Astrocyte (in vitro differentiated cells and primary cell): ENCODE measurements at places on chromosomes 13 and 19.

DNA sequence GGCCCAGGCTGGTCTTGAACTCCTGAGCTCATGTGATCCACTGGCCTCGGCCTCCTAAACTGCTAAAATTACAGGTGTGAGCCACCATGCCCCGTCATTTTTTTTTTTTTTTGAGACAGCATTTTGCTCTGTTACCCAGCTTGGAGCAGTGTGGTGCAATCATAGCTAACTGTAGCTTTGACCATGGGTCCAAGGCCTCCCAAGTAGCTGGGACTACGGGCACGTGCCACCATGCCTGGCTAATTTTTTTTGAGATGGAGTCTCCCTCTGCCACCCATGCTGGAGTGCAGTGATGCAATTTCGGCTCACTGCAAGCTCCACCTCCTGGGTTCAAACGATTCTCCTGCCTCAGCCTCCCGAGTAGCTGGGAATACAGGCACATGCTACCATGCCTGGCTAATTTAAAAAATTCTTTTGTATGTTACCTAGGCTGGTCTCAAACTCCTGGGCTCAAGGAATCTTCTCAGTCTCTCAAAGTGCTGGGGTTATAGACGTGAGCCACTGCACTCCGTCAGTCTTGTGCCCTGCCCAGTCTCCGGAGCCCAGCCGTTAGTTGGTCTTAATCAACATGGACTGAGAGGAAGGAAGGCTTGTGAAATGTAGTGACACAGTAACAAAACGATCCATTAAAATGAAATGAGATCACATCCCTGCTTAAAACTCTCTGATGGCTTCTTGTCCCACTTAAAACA is 1.4 kb upstream of the LRG1 start:
- no peak overlapping the region for H3K27ac ChIP-seq
- peaks cover 8% of the 10 kb centered on the region for H3K27me3 ChIP-seq
- H3K36me3 ChIP-seq, result no peaks in the 10 kb centered on the region
- no peak for DNase-seq

- no peaks in the 10 kb centered on the region for H3K36me3 ChIP-seq
- H3K27me3 ChIP-seq, result no peaks in the 10 kb centered on the region
- H3K4me3 ChIP-seq, result no peak overlapping the region
- no peaks in the 10 kb centered on the region for H3K4me1 ChIP-seq
- no peak for DNase-seq
Observed at GRCh38 chr13:48492470-48493065, 40.3 kb downstream of the RCBTB2 start.

- H3K27me3 ChIP-seq, result peaks cover 44% of the 10 kb centered on the region
- H3K4me3 ChIP-seq, result no peak overlapping the region
- no peak overlapping the region for H3K27ac ChIP-seq
- no peaks in the 10 kb centered on the region for H3K4me1 ChIP-seq
- H3K36me3 ChIP-seq, result no peaks in the 10 kb centered on the region
- no peak for DNase-seq
Observed at GRCh38 chr13:51229101-51229719, 7.0 kb downstream of the FAM124A start.

DNA sequence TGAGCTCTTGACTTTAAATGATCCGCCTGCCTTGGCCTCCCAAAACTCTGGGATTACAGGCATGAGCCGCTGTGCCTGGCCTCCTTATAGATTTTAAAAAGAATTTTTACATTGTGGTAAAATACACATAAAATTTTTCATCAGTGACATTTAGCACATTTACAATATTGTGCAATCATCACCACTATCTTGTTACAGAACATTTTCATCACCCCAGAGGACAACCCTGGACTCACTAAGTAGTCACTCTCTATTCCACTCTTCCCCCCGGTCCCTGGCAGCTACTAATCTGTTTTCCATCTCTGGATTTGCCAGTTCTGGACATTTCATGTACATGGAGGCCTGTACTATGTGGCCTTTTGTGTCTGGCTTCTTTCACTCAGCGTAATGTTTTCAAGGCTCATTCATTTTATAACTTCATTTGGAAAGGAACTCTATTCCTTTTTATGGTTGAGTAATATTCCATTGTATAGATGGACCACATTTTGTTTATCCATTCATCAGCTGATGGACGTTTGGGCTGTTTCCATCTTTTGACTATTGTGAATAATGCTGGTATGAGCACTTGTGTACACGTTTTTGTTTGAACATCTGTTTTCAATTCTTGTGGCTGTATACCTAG is 19.9 kb downstream of the MEGF8 start:
- no peak for DNase-seq
- no peak overlapping the region for H3K4me3 ChIP-seq
- H3K27me3 ChIP-seq, result no peaks in the 10 kb centered on the region
- H3K36me3 ChIP-seq, result peaks cover 2% of the 10 kb centered on the region
- H3K27ac ChIP-seq, result no peak overlapping the region

GRCh38 chr13:100810481-100810880 is 135.9 kb upstream of the TMTC4 start:
- H3K27me3 ChIP-seq, result peaks cover 10% of the 10 kb centered on the region
- no peaks in the 10 kb centered on the region for H3K36me3 ChIP-seq
- H3K27ac ChIP-seq, result no peak overlapping the region
- no peak overlapping the region for H3K4me3 ChIP-seq
- DNase-seq, result no peak
- H3K4me1 ChIP-seq, result no peaks in the 10 kb centered on the region

DNA sequence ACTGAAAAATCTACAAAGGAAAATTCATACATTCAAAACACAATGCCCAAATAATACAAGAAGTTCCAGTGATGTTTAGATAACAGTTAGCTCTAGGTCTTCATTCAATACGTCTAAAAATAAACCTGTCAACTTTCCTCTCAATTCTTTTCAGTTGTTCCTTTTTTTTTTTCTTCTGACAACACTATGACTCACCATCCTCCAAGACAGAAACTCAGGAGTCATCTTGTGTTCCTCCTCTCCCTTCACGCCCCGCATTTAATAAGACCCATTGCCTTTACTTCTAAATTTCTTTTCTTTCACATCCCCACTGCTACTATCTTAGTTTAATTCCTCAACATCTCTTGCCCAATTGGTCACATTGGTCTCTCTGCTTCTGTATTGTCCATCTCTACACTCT is 759.9 kb downstream of the GPC5 start:
- H3K27ac ChIP-seq, result no peak overlapping the region
- DNase-seq, result peak; percentile 67
- H3K4me3 ChIP-seq, result no peak overlapping the region
- H3K4me1 ChIP-seq, result peaks cover 3% of the 10 kb centered on the region

DNA sequence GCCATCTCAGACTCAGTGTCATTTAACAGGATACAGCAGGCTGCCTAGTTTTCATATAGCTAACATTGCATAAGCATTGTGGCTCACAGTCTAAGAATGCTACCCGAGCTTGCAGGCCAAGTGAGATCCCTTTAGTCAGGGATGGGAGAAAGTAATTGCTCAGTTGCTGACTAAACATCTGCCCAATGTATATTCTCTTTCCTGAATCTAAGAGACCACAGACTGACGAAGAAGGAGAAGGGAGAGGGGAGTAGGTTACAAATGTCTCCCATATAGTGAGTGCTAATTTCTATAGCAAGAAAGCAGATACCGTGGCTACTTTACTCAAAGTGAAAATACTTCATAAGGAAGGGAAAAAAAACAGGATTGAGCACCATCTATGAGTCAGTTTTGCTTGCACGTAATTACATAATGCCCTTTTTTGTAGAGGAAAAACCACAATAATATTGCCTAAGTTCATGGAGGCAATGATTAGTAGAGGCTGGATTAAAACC is 453.9 kb downstream of the COG6 start:
- peak; percentile 99 for DNase-seq
- no peak overlapping the region for H3K4me3 ChIP-seq
- peaks cover 13% of the 10 kb centered on the region for H3K4me1 ChIP-seq
- peak overlapping the region; percentile 71 for H3K27ac ChIP-seq
- H3K36me3 ChIP-seq, result no peaks in the 10 kb centered on the region

- H3K4me3 ChIP-seq, result no peak overlapping the region
- H3K27me3 ChIP-seq, result no peaks in the 10 kb centered on the region
- H3K27ac ChIP-seq, result peak overlapping the region; percentile 98
- no peak for DNase-seq
- H3K36me3 ChIP-seq, result peaks cover 32% of the 10 kb centered on the region
Observed at GRCh38 chr13:111282425-111282824, 38.0 kb upstream of the TEX29 start.
